Kasumi-1 (cell line): ENCODE measurements at places on chromosomes 4 and X.
A peak's percentile ranks its signal among the peaks of the same experiment; 100 is the strongest.

DNA sequence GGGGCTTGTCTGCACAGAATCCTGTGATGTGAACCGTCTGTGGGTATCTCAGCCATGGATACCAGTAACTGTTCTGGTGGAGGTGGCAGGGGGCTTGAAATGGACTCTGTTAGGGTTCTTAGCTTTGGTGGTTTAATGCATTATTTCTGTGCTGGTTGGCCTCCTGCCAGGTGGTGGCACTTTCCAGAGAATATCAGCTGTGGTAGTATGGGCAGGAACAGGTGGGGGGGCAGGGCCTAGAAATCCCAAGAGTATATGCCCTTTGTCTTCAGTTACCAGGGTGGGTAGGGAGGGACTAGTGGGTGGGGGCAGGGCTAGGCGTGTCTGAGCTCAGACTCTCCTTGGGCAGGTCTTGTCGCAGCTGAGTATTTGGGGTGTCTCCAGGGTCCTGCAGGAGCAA lies 106.7 kb downstream of the KIT start:
- DNase-seq = no peak

GRCh38 chr4:82429728-82430192 lies 502 bp downstream of the HNRNPDL start:
- DNase-seq = no peak

DNA sequence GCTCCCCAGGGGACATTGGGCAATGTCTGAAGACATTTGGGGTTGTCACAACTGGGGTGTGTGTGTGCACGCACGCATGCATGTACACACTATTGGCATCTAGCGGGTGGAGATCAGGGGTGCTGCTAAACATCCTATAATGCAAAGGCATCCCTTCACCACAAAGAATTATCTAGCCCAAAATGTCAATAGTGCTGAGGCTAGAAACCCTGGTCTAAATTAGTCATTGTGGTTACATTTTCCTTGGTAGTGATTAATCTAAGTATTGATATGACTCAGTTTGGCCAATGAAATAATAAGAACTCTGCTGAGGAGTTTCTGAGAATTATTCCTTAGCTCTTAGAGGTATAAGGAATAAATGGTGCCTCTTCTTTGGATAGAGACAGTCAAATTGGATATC lies 200.2 kb downstream of the CLCN4 start:
- no peak for DNase-seq

- no peak for DNase-seq
Observed at GRCh38 chrX:11739776-11740175, 18.3 kb upstream of the MSL3 start.

DNA sequence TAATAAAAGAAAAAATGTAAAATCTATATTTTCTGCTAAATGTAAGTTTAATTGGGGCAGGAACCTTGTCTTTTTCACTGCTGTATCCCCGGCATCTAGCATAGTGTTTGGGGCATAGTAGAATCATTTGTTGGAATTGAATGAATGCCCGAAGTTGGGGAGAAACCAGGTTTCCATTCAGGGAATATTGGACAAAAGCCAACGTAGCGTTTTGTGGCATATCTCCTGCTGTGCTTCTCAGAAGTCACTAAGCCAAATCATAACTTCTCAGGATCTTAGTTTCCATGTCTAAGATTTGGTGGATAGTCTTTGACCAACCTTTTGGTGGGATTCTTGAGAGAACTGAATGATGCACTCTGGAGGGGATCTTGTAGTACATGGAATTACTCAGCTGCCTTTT lies 42.0 kb upstream of the PGRMC2 start:
- DNase-seq = no peak

GRCh38 chr4:8180310-8181093 lies 18.6 kb upstream of the SH3TC1 start:
- DNase-seq = no peak

- no peak for DNase-seq
Observed at GRCh38 chr4:157151711-157152110, 68.8 kb upstream of the GRIA2 start.

DNA sequence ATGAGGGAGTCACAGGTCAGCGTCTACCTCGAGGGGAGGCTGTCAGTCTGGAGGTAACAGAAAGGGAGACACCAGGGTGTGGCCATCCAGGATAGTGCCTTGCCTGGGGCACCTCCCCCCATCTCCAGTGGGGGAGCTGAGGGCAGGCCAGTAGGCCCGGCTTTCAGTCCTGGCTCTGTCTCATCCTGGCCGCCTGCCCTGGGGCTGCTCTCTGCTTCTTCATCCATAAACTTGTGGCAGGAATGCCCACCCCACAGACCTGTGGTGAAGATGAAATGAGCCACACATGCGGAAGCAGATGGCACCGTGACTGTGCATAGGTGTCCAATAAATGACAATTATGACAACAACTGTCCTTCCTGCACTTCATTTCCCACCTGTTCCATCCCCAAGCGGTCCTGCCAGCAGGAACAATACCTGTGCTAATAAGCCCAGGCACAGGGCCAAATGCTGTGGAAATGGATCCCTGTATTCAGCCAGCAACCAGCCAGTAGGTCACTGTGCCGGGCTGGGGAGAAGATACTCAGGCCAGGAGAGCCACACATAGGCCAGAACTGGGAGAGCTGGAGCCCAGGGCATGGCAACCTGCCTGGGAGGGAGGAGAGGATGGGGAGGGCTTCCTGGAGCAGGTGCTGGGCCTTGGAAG lies 30.2 kb downstream of the TRO start:
- no peak for DNase-seq

DNA sequence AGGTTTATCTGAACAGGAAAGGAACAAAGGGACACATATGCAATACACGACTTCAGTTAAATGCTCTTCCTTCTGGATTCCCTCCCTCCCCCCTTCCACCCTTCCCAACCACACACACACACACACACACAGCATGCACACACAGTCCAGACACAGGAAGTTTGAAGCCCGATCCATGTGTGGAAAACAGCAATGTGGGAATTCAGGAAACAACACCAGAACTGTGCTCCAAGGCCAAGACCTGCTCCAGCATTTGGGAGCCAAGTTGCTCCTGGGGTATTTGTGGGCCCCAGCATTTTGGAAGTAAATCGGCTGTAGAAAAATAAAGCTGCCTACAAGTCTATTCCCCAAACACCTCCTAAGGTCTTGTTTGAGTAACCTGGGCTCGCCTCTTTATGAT lies 5.6 kb upstream of the AMOT start:
- no peak for DNase-seq

DNA sequence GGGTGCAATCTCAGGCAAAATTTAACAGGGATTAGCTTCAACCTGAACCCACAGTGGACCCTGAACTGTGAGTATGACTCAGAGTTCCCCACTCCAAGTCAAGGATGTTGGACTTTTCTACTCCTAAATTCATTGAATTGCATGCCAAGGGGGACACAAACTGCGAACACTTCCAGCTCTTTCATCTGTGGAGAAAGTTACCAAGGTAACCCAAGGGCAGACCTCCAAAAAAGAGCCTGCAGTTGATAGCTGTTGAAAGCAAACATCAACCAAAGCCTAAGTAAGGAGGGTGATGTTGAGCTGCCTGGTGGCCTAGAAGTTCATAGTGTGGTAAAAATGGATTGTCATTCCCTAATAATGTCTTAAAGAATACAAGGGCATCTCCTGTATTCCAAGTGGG lies 1242.9 kb downstream of the C4orf33 start:
- no peak for DNase-seq

GRCh38 chr4:134326866-134327265 lies 125.3 kb upstream of the PABPC4L start:
- DNase-seq = no peak

GRCh38 chr4:42953321-42953720 lies 60.8 kb downstream of the GRXCR1 start:
- no peak for DNase-seq

GRCh38 chrX:11474021-11474420 lies 180.8 kb downstream of the AMELX start:
- no peak for DNase-seq

- no peak for DNase-seq
Observed at GRCh38 chr4:174520660-174521059, 1.6 kb downstream of the HPGD start.

GRCh38 chr4:75513526-75514130 lies 575 bp downstream of the RCHY1 start:
- DNase-seq = no peak

GRCh38 chr4:65968831-65969558 lies 298.7 kb upstream of the EPHA5 start:
- DNase-seq = no peak

GRCh38 chrX:57573754-57574153 lies 18.1 kb upstream of the ZXDB start:
- DNase-seq = peak; percentile 42

DNA sequence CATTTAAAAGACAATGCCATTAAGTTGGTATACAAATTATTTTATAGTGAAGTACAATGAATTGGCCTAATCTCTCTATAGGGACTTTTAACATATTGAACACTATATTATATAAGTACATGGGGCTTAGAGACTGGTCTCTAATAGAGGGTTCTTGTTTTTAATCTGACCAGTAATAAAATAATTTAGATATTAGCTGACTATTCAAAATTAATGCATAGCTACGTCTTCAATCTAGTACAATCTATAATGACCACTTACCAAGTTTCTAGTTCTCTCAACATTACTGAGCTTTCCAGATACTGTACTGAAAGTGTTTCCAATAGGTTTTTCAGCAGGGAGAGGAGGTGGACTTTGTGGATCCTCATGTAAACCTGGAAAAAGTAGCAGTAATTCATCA lies 59.6 kb downstream of the RPS3A start:
- no peak for DNase-seq

GRCh38 chrX:41688156-41688555 lies 617 bp upstream of the GPR34 start:
- DNase-seq = no peak

- DNase-seq = no peak
Observed at GRCh38 chrX:134374294-134374693, 85.7 kb upstream of the HPRT1 start.

DNA sequence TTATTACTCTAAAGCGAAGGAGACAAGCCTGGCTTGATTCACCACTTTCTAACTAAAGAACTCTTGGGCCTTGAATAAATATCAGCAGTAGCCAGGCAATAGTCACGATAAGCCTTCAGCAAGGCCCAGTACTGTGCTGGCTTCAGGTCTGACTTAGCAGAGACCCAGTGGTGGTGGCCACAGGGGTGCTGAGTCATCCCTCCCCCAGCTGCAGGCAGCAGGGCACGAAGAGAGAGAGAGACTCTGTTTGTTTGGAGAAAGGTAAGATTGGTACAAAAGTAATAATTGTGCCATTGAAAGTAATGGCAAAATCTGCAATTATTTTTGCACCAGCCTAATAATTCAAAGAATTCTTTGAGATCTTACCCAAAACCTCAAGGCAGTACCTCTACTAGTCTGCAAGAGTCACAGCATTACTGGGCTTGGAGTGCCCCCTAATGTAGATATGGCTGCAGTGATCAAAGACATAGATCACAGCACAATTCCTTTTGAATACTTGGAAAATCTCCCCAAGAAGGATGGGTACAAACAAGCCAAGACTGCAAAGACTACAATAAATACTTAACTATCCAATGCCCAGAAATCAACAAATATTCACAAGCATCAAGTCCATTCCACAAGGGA lies 159.5 kb upstream of the USP38 start:
- DNase-seq = peak; percentile 27

DNA sequence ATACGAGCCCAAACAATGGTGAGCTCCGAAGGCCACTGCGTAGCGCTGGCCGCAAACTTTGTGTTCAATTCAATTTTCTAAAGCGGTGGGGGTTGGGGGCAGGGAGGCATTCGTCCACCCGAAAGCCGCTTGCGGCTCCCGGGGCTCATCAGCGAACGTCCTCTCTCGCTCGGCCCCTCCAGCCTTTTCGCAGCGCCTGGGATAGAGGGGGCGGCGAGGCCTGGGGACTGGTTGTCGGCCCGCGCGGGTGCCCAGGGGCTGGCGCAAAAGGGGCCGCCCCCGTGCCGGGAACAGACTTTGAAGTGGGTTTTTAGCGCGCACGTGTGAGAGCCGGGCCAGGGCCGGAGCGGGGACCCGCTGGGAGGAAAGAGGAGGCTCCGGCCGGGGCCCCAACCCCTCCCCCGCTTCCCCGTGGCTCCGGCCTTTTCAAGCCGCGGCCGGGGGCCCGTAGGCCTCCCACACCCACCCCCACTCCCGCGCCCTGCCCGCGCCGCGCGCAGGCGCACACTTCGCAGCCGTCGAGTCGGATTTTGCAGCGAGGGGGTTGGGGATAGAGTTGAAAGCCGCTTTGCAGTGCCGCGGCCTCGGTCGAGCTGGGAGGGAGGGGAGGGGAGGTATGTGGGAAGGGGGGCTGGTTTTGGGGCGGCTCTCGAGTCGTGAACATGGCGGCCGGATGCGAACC lies 8.3 kb downstream of the ZIC3 start:
- no peak for DNase-seq

- DNase-seq = no peak
Observed at GRCh38 chr4:56861360-56861759, 39.9 kb upstream of the SPINK2 start.

DNA sequence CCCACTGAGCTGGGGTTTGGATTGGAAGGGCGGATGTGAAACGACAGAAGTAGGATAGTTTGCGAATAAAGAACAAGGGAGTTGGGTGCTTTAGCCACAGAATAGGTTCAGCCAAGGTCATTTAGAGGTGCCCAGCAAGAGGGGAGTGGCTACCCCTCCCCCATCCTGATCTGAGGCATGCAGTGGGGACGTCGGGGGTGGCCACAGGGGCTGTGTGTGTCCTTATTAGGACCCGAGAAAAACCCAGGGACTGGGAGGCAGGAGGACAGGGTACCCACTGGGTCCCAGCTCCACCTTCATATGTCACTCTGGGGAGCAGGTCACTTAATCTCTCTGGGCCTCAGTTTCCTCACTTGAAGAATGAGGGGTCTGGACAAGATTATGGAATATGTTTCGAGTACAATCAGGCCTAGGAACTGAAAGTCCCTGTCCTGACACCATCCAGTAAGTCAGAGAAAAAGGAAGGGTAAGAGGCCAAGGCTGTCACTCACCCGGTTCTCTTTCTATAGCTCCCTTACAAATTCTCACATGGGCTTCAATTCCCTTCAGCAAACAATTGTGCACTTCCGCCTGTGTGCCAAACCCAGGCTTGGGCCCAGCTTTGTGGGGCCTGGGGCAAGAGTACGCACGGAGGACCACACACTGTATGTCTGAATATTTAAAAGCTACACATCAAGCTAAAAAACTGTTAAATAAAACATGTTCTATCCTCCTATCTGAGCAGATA lies 4.2 kb upstream of the NYX start:
- DNase-seq = no peak

- DNase-seq = no peak
Observed at GRCh38 chrX:74408304-74408703, 13.0 kb upstream of the SLC16A2 start.
